ENCODE measurements at places on chromosomes 2 and 18.

- no peak for DNase-seq
Measured at GRCh38 chr2:5990086-5990485, 297.9 kb downstream of the SOX11 start.

- DNase-seq: no peak
Measured at GRCh38 chr2:12739721-12740254, 23.1 kb downstream of the TRIB2 start.

DNA sequence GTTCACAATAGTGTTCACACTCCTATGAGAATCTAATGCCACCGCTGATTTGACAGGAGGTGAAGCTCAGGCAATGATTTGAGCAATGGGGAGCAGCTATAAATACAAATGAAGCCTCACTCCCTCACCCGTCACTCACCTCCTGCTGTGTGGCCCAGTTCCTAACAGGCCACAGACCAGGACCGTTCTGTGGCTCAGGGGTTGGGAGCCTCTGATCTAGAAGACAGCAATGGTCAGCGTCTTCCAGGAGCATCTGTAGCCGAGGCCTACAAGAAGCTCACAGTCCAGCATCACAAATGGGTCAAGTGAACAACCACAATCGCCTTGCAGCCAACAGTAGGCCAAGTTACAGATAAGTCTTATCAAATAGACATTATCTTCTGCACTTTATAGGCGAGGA lies 110.0 kb upstream of the SLC66A3 start:
- DNase-seq: no peak

GRCh38 chr2:8049851-8050571 lies 631.8 kb upstream of the ID2 start:
- peak; percentile 79 for DNase-seq

GRCh38 chr18:38940863-38941531 lies 1375.4 kb upstream of the CELF4 start:
- DNase-seq: peak; percentile 76

Measured in GM06990 (cell line).